ENCODE measurements at places on chromosomes 3 and 15.
A peak's percentile ranks its signal among the peaks of the same experiment; 100 is the strongest.

DNA sequence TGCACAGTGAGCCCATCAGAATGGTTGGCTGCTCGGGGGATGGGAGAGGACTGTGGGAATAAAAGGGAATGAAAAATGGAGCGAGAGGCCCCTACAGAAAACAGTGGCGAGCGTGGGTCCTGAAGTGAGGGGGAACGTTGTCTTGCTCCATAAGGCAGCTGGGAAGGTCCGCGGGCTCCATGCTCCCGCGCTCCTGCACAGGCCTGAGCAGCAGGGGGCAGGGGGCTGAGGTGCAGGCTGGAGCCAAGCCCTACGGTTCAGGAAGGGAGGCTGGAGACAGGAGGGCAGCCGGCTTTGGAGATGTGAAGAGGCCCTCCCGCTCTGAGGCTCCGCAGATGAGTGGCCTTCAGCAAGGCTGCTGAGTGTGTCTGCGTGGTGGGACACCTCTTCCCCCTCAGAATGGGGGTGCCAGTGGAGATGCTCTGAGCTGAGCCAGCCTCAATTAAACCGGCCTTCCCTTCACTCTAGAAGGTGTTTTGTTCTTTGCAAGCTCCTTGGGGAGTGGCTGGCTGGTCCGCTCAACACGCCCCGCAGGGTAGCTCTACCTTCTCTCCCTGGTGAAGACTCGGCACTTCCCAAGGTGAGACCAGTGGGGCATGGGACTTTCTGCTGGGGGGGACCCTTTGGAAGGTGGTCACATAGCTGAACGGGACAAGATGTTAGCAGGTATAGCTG is 208.0 kb downstream of the XXYLT1 start:
- DNase-seq, result no peak

- no peak for DNase-seq
Observed at GRCh38 chr3:38268087-38268486, 2.5 kb downstream of the SLC22A13 start.

DNA sequence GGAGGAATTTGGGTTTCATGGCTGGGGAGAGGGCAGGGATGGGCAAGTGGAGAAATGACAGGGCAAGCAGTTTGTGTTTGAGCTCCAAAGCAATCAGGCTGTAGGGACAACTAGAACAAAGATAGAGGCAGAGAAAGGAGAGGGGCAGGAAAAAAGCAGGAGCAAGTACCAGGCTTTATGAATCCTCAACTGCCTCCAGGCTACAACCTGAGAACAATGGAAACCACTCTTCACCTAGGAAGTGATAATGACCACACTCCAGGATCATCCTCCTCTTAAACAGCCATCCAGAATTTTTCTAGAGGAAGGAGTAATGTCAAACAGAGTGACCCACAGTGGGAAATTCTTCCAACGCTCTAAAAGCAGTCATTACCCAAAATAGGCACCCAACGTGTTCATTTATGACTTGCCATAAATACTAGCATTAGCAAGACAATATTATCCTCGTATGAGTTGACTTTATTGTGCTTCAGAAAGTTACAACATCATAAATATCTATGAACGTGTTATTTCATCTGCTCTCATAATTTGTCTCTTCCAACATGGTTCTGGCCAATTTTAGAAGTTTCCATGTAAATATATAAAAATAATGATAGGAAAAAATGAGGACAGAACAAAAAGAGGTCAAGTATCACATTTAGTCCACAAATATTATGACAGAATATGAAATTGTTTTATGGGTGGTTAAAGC is 50.5 kb downstream of the TNFAIP8L3 start:
- DNase-seq, result no peak

DNA sequence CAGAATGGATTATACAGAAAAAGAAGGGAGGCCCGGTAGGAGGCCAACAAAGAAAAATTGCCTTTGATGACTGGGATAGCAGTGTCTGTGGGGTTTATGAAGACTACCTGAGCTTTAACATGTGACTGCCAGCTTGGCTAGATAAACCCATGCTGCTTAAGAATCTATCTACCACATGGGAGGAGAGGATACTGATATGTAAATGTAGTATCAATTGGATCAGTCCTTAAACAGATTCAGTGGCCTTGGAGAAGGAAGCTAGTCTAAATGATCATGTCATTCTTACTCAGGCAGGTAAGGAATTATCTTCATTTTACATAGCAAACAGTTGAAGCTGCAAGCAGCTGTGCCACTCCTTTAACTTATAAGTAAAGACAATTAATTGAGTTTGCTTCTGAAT is 50.0 kb upstream of the SYNPR start:
- no peak for DNase-seq

- peak; percentile 63 for DNase-seq
Observed at GRCh38 chr3:63349583-63350573, 71.8 kb downstream of the SYNPR start.

DNA sequence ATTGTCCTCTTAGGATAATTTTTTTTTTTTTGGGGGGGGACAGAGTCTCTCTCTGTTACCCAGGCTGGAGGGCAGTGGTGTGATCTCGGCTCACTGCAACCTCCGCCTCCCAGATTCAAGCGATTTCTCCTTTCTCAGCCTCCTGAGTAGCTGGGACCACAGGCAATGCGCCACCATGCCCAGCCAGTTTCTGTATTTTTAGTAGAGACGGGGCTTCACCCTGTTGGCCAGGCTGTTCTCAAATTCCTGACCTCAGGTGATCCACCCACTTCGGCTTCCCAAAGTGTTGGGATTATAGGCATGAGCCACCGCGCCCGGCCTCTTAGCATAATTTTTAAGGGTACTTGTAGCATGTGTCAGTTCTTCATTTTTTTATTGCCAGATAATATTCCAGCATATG is 122.6 kb downstream of the FNDC3B start:
- DNase-seq, result no peak

GRCh38 chr3:122782804-122783203 is 10.8 kb downstream of the HSPBAP1 start:
- no peak for DNase-seq

DNA sequence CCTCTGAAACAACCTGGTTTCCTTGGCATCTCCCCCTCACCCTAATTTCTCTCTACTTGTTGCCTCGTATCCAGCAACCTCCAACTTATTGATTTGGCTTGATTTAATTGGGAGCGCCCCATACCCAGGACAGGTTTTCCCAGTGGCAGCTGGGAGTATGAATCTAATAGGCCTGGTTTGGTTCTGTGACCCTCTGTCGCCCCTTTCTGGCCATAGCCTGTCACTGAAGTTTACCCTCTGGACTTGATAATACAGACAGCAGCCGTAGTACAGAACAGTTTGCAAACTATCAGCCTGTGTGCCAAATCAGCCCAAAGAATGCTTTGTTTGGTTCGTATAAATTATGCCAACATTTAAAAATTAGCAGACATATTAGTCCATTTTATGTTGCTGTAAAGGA is 525.1 kb upstream of the GOLIM4 start:
- peak; percentile 55 for DNase-seq

DNA sequence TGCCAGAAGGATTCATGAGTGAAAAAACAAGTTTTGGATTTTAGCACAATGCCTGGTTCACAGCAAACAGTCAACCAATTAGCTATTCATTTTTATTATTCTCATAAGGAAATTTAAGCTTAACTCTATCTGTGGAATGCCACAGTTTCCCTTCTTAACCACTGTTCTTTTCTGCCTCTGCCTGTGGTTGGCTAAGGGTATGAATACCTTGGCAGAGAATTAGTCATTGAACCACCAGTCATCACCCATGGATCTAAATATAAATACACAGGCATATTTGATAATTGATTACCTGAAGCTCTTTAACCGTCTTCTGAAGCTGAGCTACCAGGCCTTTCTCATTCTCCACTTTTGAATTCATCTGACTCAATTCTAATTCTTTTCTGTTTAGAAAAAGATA is 79.9 kb downstream of the MYH15 start:
- DNase-seq, result peak; percentile 19

DNA sequence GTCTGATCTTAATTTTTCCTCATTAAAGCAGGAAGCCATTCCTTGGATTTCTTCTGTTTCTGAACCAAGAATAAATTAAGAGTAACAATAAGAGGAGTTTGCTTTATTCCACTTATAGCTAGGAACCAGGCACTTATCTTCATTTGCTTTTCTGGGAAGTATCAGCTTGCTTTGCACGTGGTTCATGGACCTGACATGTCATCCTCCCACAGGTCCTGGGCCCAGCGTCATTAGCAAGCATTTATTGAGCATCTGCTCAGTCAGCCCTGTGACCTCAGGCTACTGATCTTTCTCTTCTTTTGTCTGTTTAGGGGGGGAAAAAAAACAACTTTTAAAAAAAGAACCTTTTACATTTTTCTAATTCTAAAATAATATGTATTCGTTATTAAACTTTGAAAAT is 34.7 kb upstream of the CRTC3 start:
- no peak for DNase-seq

- no peak for DNase-seq
Observed at GRCh38 chr15:101458908-101459578, 30.5 kb downstream of the PCSK6 start.

- DNase-seq, result peak; percentile 54
Observed at GRCh38 chr3:56930706-56931105, 129.0 kb upstream of the ARHGEF3 start.

DNA sequence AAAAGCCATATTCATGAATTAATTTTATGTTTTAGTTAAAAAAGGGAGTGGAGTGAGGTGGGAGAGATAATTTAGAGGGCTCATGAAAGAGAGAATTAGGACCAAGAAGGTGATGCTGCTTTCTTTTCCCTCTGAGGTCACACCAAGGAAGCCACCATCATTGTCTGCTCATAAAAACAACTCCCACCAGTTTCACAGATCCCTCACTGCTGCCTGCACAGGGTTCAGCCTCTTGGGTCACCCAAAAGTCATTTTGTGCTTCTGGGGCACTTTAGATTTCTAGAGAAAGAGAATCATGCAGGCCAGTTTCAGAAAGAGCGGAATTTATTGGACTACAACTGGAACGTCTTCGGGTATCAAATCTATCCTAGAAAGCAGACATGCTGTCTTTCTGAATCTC is 241.4 kb upstream of the EOMES start:
- DNase-seq, result no peak

DNA sequence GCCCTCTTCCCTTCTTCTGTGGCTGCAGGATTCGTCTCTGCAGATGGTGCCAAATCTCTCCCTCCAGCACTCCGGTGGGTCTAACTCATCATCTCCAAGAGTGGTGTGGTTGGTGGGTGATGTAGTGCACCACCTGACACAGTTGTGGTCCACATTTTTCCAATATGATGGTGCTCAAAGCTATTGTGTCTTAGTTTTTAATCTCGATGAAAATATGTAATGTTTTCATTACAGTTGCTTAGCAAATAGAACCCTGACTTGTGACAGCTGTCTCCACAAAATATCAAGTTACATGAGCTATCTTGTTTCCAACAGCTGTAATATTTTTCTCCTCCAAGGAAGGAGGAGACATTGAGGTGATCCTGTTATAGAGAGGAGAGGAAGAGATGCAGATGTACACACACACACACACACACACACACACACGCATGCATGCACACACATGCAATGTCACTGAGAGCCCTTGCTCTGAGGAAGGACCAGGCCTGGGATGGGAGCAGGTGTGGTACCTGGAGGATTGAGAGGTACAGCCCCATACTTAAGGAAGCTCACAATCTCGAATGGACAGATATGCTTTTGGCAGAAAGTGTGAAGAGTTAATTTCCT is 15.7 kb upstream of the ESYT3 start:
- DNase-seq, result no peak

DNA sequence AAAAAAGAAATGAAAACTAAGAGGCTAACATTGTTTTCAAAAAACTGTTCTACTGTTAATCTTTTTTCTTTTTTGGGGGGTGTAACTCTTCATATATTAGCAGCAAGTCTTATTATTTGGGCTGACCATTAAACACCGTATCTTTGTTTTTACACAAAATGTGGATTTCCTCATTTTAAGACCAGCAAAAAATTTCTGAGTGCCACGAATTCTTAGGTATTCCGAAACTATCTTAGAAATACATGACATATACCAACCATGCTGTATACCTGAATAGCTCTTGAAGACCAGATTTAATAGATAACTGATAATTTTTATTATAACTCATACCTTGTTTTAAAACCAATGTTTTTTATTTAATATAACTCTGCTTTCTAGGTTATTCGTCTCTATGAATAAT is 620 bp upstream of the TTC23 start:
- DNase-seq, result no peak

GRCh38 chr3:85881833-85882393 is 923.1 kb downstream of the CADM2 start:
- no peak for DNase-seq

DNA sequence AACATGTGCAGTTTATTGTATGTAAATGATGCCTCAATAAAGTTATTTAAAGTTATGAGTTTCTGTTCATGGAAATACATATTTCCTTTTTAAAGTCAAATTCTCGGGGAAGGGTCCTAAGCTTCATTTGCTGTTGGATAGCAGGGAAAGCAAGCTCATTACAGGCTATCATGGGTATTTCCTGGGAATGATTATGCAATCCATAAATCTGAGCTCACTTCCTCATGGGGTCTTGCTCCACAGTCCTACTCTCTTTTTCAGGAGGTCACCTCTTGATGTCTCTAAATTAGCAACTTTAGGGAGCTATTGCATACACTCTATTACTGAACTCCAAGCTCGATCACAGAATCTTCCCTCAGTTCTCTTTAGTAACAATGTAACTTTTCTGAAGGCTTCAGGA is 69.9 kb upstream of the TP63 start:
- DNase-seq, result no peak

Measured in Daoy (cell line).